Right hindlimb (tissue), 1 donor: ENCODE measurements at places on chromosomes 1 and 21.

DNA sequence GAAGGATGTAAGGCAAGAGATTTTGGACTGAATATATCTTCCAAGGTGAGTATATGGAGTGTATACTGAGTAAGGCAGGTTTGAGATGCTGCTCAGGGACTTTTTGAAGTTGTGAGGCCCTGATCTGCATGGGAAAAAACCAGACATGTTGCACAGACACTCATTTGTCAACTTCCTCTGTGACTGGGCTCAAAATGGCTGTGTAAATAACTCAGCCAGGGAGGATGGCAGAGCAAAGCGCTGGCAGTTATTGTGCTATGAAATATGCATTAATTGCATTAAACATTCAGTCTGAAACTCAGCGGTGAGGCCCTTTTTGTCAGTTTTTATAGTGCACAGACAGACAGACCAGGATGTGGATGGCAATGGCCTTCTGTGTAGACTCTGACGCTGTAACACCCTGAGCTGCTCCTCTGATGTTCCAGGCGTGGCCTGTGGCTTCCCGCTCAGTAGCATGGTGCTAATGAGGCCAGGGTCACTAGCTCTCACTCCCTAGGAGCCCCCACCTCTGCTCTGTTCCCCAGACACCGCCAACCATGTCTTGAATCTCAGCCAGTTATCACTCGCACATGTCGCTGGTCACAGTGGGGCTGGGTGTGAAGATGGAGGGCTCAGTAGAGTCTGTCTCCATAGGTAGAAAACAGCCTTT, 307.0 kb upstream of the PROX1 start:
- no peak for DNase-seq

GRCh38 chr1:223020770-223021169, 122.3 kb downstream of the TLR5 start:
- no peak for DNase-seq

DNA sequence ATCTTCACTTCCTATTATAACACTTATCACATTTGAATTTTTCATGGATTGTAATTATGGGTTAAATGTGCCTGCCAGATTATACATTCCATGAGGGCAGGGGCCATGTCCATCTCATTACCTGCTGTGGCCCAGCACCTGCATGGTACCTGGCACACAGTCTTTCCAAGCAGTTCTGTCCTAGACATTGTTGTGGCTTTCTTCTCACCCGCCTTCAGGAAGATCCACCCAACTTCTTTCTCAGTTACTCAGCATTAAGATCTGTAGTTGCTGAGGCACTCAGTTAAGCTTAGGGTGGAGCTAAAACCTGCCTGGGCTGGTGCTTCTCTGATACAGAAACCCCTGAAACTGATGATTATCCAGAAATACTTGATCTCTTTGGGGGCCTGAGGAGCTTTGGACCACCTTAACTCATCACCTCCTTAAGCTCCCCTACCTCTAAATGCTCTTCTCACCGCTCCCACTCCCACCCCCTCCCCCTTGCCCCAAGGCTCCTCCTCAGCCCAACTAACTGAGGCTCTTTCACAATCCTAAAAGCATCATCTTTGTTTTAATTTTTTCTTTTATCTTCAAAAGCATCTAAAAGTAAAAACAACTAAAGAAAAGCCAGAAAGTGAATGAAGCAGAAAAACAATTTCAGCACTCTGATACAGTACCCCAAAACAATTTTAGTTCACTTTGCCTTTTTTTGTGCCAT, 190.6 kb downstream of the FGGY start:
- no peak for DNase-seq

- no peak for DNase-seq
These were observed 63.9 kb upstream of the EFHD2 start for GRCh38 chr1:15345705-15346345.

- DNase-seq, result no peak
These were observed 13.4 kb upstream of the PLEKHG5 start for GRCh38 chr1:6504887-6505286.

DNA sequence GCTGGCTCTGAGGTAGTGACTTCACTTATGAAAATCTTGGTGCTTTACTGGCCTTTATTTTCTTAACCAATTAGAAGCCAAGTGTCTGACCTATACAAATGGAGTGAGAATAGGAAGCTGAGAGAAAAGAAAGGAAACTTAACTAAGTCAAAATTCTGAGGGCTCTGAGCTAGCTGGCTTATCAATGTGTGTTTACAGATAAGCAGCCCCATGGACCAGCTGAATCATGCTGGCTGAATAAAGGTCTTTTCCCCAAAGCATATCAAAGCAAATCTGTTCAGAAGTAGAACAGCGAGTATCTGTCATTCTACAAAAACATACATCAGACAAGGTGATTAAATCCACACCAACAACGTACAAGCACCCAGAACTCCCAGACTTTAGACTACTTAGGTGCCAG, 117.2 kb downstream of the BRINP2 start:
- no peak for DNase-seq

DNA sequence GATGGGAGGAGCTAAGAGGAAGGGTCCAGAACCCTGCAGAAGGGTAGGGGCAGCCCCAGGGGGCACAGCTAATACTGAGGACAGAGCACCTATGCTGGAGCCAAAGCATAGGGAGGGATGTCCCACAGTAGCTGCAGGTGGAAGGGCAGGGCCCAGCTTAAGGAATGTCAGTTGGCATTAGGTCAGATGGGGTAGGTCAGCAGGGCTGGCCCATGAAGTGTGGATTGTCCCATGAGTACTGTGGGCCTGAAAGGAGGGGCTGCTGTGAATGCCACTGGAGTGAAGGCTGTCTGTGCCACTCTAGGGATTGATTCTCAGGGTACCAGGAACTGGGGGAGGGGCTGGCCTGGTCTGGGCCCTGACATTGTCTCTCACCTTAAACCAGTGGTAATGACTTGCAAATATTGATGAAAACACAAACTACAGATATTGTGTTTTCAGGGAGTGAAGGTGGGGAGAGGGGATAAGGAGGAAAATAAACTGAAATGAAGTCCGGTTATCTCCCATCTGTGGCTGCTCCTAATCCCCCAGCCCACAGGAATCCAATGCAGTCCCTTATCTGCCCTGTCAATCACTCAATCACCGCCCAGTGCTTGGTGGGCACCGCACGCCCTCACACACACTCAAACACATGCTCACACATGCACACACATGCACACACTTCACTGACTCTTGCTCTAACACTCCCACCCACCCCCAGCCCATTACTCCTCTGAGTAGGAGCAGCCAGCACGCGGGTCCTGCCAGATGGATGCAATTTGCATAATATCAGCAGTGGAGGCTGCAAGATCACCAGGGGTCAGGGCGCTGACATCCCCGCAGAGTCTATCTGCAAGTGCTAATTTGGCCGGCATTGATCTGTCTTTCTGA, 27.8 kb downstream of the DMAP1 start:
- DNase-seq, result no peak

DNA sequence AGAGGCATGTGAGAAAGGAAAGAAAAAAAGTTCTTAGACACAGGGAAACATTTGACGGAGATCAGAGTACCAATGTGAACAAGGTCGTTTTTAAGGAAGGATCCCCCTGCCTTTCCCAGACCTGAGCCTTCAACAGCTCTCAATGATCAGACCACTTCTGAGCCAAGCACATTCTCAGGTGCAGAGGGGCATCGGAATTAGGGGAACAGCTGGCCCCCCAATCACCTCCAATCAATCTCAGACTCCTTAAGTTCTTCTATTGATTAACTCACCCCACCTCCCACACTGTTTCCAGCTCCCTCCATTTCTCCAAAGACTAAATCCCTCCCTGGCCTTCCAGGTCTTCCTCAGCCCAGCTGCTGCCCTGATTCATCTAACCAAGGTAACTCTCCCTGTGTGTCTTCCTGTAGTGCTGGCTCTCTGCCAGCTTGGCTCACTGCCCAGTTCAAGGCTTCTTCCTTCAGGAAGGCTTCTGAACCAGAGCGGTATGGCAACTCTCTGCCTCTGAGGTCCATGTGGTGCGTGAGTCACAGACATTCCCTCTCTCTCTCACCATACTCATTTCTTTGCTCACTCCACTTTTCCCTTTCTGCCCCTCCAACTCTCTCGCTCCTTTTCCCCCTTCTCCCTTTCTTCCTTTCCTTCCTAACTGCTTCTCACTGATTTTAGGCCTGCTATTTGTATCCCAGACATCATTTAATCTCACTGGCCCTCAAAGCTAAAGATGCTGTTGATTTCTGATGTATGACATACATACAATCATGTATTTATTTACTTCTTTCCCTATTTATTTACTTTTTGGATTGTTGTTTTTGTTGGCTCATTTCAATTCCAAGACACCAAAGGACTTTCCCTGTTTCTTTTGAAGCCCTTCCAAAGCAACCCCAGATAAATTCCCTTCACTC, 18.1 kb downstream of the CFAP45 start:
- DNase-seq, result peak; percentile 38

- peak; percentile 59 for DNase-seq
These were observed 953 bp downstream of the PTPRU start for GRCh38 chr1:29237129-29237821.

GRCh38 chr1:47669081-47669585, 231.3 kb downstream of the FOXD2 start:
- no peak for DNase-seq

- DNase-seq, result no peak
These were observed 50.9 kb downstream of the LEPR start for GRCh38 chr1:65471213-65471833.

DNA sequence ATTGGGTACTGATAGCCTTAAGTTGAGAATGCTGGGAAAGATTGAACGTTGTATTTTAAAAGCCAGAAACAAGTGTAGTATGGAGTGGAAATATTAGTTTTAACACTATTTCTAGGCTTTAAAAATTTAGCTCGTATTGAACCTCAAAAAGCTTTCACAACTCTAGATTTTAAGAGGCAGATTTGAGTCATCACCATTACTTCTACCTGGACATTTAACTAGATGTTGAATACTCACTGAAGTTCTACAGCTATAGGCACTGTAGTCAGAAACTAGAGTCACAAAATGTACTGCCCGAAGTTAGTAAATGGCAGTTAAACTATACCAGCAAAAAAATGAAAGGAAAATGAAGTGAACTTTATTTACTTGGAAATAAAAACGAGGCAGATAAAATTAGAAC, 96.5 kb downstream of the NEK7 start:
- DNase-seq, result no peak

GRCh38 chr1:169043823-169044222, 62.7 kb upstream of the ATP1B1 start:
- no peak for DNase-seq

DNA sequence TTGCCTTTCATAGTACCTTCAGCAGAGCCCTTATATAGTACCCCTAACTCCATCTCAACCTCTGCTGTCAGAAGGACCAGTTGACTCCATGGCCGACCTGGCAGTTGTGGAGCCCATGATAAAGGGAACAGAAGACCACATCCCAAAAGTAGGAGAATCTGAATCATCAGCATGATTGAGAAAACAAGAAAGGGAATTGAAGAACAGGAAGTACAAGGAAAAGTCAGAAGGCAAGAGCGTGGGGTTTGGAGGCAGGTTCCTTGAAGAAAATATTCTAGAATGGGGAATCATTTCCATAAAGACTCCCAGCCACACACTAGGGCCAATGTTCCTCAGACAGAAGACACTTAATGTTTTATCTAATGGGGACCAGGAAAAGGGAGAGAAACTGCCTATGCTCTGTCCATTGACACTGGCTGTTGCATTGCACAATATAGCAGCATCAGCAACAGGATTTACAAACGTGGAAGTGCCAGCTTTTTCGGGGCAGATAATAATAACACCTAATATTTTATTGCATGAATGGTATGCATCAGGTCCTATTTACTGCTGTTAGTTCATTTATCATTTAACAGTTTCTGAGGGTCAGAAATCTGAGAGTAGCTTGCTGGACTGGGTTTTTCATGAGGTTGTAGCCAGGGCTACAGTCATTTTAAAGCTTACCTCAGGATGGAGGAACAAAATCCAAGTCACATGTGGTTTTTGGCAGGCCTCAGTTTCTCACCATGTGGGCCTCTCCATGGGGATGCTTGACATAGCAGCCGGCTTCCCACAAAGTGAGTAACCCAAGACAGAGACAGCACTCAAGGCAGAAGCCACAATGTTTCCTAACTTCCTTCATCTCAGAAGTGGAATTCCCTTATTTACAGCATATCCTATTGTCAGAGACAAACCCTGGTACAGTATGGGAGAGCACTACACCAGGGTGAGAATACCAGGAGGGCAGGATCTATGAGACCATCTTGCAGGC, 483.4 kb downstream of the PLPP3 start:
- peak; percentile 62 for DNase-seq

GRCh38 chr1:245332513-245332912, 177.7 kb downstream of the KIF26B start:
- no peak for DNase-seq

DNA sequence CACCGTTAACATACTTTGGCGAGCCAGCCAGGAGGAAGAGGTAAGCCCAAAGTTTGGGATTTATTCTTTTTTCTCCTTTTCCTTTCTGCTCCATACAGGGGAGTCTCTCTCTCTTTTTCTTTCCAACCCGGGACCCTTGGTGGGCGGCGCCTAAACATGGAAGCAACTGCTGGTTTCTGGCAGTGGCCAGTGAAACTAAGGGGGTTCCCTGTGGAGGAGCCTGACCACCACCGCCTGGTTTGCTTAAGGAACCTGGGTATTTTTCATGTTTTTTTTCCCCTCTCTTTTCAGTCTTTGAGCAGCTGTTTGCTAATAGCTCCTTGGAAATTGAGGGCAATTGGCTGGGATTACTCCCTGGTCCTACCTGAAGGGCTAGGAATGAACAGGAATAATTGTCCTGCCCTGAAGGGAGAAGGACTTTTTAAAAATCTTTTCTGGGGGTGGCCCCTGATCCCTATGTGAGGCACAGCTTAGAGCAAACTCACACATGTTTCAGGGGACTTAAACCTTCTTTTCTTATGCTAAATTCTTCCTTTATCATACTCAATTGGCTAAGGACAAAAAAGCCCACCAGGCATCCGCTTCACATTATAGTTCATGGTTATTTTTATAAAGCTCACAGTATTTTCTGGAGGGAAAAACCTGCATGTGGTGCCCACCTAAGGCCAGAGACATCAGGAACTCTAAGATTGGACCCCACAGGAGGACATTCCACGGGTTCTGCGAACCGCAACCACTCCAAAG, 61.3 kb upstream of the PLD5 start:
- no peak for DNase-seq

DNA sequence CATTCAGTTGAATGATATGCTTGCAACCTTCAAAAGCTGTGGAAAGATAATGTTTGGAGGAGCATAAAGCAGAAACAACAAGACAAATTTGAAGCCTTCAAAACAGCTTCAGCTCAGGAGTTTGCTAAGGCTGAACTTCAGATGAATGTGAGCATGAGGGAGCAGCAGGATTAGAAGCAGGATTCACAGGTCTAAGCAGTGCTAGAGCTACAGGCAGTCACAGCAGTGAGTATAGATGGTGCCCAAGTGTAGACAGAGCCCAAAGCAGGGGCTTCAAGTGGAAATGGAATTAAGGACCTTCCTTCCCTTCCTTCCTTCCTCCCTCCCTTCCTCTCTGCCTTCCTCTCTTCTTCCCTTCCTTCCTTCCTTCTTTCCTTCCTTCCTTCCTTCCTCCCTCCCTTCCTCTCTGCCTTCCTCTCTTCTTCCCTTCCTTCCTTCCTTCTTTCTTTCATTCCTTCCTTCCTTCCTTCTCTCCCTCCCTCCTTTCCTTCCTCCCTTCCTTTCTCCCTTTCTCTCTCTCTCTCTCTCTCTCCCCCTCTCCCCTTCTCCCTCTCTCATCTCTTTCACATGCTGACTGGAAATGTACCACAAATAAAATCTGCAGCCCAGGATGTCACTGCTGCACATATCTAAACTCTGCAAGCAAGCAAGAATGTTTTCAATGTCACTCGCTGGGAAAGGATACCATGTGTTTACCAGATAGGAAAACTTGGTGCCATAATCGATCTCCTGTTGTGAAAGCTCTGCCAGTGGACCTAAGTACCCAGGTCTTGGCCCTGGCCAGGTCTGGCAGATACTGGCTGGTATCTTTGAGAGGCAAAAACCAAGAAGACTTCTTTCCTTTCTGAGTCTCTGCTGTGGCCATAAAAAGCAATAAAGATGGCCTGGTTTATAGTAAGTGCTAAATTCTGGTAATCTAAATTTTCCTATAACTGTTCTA, 13.1 kb upstream of the SLC30A10 start:
- DNase-seq, result no peak
